ENCODE measurements at places on chromosomes 3 and 15.

DNA sequence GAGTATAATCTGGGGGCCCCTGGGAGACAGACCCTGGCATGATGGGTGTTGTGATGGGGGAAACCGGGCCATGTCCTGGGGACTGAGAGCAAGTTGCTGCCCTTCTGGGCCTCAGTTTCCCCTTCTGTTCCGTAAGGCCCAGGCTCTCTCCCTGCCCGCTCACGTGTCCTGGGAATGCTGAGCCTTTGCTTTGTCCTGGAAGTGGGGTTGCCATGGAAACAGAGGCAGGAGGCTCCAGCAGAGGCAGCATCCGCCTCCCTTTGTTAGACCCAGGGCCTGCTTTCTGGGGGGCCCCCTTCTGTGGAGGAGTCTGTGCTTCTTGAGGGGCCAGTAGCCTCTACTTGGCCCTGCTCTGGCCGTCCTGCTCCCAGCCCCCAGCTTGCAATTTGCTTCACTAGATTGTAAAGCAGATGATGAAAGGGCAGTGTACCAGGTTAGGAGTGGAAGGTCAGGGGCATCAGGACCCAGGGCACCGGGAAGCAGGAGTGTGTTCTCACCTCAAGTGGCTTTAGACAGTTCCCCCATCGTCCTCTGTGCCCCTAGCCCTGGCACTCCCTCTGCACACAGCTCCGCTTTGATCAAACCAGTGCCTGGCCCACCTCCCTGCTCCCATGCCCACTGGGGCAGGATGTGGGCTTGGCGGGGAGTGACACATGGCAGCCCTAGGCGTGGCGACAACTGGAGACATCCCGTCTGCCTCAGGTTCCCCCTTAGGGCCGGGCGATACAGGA is 105.6 kb downstream of the FBLN2 start:
- no peak for DNase-seq

GRCh38 chr15:58505581-58505980 is 73.8 kb downstream of the LIPC start:
- peak; percentile 63 for DNase-seq

DNA sequence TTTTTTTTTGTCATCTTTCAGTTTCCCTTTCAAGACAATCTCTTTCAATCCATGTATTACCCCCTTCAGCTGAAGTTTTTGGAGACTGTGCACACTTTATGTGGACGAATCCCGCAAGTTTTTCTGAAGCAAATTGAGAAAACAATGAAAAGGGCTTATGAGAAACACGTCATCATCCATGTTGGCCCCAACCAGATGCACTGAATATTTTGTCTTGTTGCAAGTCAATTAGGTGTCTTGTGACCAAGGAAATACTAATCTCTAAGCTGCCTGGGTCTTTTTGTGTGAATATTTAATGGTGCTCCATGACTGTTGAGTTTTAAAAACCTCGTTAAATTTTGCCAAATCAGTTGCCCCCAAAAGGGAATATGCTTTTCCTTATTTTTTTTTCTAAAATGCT is 21.7 kb upstream of the PPP4R2 start:
- no peak for DNase-seq

- no peak for DNase-seq
These were observed 2.6 kb downstream of the PPM1M start for GRCh38 chr3:52248165-52248541.

DNA sequence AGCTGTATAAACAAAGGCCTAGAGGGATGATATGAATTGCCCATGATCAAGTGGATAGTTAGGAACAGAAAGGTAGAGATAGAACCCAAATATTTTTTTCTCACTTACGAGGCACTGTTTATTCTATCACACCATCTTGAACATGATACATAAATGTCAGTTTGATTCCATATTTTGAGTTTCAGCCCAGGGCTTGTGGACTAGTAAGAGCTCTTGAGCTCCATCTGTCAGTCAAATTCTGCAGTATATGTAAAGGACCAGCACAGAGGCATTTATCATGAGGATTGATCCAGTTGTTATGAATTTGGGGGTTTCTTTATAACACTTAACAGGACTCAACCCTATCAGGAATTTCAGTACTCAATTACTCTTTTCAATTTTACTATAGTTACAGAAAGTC is 4.8 kb downstream of the SLC27A2 start:
- DNase-seq, result no peak

DNA sequence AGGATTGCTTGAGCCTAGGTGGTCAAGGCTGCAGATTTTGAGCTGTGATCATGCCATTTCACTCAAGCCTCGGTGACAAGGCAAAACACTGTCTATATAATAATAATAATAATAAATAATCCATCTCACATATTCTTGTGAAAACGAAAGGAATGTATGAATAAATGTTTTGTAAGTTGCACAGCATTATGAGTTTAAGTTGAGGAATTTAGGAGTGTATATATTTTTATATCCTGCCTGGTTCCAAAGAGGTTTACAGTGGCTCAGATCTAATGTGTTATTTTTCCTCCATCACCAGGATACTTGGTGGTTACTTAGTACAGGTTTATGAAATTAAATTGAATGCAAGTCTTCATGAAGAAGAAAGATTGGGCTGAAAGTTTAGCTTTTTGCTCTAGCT is 77.2 kb downstream of the ATG7 start:
- no peak for DNase-seq

GRCh38 chr3:51974277-51974962 is 444 bp upstream of the ABHD14A start:
- no peak for DNase-seq

DNA sequence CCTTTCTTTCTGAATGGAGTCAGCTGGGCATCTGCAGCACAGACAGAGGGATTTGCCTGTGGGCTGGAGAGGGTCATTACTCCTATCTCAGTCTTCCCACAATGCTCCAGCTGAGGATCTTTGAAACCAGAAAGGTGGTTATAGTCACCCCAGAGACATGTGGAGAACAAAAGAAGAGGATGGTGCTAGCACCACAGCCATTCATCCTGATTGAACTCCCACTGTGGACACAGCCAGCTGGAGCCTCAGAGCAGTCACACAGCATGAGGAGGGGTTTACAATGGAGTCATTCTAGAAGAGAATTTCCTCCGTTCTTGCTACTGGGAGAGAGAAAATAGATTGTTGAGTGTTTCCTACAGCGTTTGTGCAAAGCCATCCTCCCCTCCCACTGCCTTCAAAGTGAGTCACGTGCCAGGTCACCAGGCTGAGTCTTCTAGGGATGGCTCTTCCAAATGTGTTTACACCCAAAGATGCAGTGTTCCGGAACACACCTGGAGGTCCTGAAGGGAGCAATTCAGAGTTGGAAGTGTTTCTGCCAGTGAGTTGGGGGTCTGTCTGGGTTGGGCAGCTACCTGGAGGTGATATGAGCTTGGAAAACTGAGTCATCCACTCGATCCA is 18.9 kb upstream of the GREM1 start:
- DNase-seq, result peak; percentile 32

DNA sequence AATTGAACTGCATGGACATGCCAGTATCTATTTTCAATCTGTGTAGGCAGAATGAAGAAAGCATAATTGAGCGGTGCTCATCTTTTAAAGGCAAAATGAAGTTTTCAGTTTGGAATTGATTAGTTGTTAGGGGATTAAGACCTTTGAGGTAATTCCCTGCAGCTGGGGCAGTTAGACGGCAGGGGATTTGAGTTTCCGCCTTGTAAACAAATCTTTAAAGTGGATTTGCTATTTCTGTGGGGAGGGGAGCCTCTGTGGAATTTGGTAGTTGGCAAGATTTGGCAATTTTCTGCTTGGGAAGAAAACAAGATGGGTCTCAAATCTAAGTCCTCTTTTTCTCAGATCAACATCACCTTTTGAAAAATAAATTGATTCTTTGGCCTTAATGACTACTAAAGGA is 212.5 kb upstream of the CNTN6 start:
- DNase-seq, result no peak

- DNase-seq, result no peak
These were observed 248.4 kb downstream of the MYRIP start for GRCh38 chr3:40057786-40058185.

Measured in fibroblast of skin of right biceps (primary cell).